ENCODE measurements at places on chromosomes 6 and 20. TPM values are rescaled to one million over a fixed set of nuclear protein-coding genes. Genes with fewer than 3 reads are reported as not detected.

VSX1 gene
- not detected for total RNA-seq

ACTL10 gene
- total RNA-seq, result 1.6 TPM

RIMS4 gene
- total RNA-seq, result 52.0 TPM

TOX2 gene
- 0.63 TPM for total RNA-seq

TMEM74B gene
- 12.5 TPM for total RNA-seq

AFDN gene
- total RNA-seq, result 607 TPM

CGA gene
- not detected for total RNA-seq

LTB gene
- not detected for total RNA-seq

KIAA0408 gene
- total RNA-seq, result 120 TPM

SOX4 gene
- 272 TPM for total RNA-seq

GSTA3 gene
- not detected for total RNA-seq

MTFR2 gene
- total RNA-seq, result 0.94 TPM

LY6G6D gene
- total RNA-seq, result not detected

TBCC gene
- total RNA-seq, result 45.1 TPM

Measured in parietal lobe (tissue), 2 donors.